Activated T-cell treated with anti-CD3 and anti-CD28 coated beads, Interleukin-2, amount 50 U/mL, for 72 hours (primary cell): ENCODE measurements at places on chromosomes 4 and X.

GRCh38 chr4:182179751-182180150 is 63.5 kb upstream of the TENM3 start:
- no peak for DNase-seq

DNA sequence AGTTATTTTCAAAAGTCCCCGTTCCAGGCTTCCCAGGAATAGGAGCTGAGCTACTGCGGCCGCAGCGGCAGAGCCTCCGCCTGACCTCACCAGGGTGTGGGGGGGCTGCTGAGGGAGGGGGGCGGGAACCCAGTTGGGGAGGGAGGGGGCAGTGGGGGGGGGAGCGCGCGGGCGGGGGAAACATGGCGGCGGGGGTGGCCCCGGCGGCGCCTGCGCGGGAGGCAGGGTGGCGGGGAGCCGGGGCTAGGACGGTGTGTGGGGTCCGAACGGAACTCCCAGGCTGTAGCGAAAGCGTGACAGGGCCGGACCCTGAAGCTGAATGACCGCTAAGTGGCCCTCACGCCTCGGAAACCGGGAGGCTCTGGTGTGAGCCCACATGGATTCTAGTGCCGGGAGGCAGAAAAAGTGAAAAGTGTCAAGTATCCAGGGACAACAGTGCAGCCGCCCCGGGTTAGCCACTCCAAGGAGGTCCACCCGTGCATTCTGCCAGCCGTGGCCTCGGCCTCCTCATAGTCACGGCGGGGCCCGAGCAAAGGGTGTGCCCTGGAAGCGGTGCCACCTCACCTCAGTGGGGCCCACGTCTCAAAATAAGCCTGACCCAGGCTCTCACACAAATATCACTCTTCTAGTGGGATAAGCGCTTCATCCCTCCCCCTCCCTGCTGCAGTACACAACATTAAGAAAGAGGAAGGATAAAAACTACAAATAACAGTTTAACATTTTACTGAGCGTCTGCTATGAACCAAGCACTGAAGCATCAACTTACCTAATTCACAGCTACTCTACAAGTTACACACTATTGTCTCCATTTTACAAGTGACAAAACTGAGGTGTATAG is at the start of gene KLHL13:
TSS of gene KLHL13 (minus strand) at position 98 of the 838 bp plus-strand sequence. CDS start 88,337 bp downstream, outside the sequence.
- DNase-seq, result peak; percentile 7

GRCh38 chr4:153901220-153901619 is 112.3 kb upstream of the SFRP2 start:
- DNase-seq, result no peak

DNA sequence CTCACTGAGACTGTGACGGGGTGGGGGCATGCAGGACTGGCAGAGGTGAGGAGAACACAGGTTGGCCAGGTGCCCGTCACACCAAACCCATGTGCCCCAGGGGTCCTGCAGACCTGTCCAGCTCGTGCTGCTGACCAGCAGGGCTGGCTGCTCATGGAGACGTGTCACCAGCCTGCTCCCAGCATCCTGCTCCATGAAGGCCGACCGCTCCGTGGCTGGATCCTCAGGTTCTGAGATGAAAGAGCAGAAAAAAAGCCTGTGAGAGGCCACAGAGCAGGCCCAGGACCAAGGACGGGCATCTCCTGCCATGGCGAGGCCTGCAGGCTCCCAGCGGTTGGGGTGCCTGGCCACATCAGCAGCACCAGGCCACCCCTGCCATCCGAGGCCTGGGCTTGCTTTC is 71.7 kb upstream of the DRD5 start:
- DNase-seq, result no peak

DNA sequence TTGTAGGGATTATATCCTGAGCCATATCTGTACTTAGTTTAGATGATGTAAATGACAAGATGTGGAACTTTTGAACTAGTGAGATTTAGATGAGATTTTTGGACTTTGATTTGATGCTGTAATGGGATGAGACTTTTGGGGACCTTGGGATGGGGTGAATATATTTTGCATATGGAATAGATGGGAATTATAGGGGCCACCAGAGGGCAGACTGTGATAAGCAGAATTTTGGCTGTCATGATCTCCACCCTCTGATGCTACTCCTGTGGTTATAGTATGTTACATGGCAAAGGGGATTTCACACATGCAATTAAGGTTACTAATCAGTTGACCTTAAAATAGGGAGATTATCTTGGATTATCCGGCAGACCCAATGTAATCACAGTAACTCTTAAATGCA is 214.0 kb upstream of the NHS start:
- DNase-seq, result no peak

DNA sequence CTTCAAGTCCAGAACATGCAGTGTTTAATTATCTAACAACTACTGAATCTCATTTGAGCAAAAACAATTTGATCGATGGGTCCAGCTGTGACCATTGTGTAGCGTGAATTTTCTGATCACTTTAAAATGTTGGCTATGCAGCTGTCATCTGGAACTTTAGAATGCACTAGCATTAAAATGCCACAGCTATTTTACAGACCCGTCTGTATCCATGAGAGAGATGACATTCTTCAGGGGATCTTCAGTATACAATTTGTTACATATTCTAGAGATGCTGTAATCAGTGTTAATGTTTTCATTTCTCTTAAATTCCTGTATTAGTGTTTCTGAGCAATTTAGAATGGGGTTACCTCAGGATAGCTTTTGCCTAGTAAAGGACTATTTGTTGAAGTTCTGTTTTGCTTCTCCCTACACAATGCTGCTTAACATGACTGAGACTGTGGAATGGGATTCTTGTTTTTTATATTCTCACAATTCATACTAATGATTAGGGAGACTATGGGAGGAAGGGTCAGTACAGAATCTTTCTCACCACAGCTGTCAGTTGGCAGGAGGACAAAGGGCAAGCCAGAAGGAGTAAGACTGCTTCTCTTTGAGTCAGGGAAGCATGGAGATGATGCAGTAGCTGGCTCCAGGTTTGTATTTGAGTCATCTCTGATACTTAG is 13.2 kb upstream of the CTSO start:
- no peak for DNase-seq

DNA sequence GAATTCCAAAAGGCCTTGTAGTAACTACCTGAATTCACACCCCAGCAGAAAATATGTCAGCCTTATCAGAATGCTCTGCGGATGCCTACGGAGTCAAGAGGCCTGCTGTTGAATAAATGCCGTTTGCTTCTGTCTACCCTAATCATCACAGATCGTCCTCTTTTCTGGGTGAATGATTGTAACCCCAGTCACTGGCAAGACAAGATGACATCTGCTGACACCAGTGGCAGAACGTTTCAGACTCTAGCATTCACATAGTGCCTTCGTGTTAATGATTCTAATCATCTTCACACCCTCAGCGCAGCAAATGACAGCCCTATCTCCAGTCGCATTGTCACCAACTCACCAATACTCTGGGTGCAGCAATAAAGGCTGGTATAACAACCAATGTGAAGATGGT is 89.1 kb upstream of the MAP3K15 start:
- DNase-seq, result no peak

DNA sequence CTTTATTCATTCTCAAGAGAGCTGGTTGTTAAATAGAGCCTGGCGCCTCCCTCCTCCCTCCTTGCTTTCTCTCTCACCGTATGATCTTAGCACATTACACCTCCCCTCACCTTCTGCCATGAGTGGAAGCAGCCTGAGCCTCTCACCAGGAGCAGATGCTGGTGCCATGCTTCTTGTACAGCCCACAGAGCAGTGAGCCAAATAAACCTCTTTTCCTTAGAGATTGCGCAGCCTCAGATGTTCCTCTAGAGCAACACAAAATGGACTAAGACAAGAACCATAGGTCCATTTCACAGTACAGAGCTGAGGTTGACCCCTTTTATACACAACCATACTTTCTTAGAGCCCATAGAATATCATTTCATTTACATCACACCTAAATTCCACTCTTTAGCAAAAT is 10.1 kb upstream of the TMEM144 start:
- DNase-seq, result no peak

- DNase-seq, result no peak
These were observed 12.4 kb downstream of the SMIM14 start for GRCh38 chr4:39626261-39626660.

GRCh38 chr4:67886281-67886680 is 2.5 kb upstream of the TMPRSS11D start:
- no peak for DNase-seq

GRCh38 chr4:22427675-22428074 is 88.2 kb downstream of the ADGRA3 start:
- DNase-seq, result no peak

DNA sequence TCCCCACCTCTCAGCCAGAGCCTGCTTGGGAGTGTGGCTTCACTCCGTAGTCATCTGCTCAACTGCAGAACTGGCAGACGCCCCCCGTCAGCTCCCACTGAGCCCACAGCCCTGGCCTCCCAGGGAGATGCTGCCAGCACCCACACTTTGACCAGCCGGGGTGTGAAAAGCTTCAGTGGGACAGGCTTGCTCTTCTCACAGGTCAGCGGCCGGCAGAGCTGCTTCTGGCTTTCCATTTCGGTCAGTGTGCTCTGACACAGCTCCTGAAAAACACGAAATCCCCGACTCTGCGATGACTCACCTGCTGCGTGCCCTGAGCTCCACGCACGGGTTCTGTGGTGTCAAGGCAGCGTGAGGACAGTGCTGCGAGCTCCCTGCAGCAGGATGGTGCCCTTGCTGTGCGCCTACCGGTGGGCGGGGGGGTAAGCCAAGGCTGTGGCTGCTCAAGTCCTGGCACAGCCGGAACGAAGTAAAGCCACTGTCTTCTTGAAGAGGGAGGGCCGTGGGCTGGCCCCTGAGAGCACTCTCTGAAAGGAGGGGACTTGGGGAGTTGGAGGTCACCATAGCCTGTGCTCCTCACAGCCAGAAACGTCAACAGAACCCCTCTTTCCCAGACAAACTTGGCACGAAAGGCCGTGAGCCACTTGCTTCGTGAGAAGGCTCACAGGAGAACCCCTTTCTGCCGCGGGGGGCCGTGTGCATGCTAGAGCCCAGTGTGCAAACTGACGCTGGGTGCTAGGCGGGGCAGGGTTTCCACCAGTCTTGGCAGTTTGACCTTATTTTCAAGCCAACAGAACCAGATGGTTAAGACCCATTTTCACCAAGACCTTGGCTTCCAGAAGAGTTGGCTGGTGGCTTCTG is 23.6 kb downstream of the NOP14 start:
- DNase-seq, result peak; percentile 38

DNA sequence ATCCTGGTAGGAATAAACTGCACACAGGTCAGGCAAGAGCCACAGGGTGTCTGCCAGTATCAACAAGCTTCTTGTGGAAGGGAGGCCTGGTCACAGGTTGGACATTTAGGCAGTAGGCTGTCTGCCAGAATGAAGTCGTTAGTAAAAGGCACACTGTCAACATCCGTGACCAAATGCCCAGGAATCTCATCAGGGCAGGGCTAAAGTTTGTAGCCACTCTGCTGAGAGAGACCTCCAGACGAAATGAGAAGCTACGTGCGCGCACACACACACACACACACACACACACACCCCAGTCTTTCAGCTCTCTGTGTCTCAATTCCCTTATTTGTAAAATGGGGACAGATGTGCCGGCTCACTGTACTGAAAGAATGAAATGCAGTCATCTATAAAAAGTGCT is 408.7 kb upstream of the ZFP42 start:
- no peak for DNase-seq

DNA sequence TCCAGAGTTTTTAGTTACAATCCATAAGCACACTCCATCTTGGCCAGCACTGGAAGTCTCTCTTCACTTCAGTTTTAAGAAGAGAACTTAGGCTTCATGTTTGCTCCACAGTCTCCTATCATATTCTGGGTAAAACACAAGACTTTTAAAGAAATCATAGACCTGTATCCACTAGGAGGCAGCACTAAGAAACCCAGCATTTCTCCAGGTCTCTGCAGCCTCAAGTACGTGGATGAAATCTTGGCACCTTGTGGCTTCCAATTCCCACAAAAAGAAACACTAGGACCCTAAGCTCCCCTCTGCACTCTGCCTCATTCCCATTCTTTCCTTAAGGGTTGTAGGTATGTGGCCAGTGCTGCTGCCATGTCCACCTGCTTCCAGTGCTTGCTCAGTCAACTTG is 367.3 kb upstream of the CASK start:
- no peak for DNase-seq

GRCh38 chr4:184907216-184907615 is 81.4 kb upstream of the ACSL1 start:
- no peak for DNase-seq

DNA sequence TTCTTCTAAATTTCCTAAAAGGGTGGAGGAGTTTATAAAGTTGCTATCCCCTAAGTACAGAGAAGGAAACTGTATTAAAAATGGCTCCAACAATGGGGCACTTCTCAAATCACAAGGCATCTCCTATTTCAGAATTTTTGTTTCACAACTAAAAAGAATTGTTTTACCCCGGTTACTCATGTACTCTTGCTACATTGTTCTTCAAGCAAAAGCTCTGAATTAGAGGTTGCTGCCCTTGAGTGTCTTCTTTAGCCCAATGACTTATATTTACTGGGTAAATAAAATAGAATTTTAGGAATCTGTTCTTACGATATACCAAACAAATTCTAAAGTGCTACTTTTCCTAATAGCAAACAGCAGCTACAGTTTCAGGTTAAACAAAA is 67.5 kb downstream of the PPEF2 start:
- no peak for DNase-seq

DNA sequence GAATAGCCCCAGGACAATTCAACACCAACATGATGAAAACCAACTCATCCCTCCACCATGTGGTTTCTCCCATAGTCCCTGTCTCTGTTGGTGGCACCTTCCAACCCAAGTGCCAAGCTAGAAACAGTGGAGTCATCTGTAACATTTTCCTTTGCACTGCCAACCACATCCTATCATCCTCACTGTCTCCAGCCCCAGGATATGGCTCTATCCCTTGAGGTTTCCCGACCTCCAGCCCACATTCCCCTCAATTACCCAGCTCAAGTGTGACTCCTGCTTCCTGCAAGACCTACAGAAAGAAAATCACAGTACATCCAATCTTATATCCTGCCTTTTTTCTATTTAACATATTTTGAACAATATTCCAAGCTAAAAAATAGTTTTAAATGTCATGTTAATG is 24.2 kb downstream of the PNMA6F start:
- no peak for DNase-seq

DNA sequence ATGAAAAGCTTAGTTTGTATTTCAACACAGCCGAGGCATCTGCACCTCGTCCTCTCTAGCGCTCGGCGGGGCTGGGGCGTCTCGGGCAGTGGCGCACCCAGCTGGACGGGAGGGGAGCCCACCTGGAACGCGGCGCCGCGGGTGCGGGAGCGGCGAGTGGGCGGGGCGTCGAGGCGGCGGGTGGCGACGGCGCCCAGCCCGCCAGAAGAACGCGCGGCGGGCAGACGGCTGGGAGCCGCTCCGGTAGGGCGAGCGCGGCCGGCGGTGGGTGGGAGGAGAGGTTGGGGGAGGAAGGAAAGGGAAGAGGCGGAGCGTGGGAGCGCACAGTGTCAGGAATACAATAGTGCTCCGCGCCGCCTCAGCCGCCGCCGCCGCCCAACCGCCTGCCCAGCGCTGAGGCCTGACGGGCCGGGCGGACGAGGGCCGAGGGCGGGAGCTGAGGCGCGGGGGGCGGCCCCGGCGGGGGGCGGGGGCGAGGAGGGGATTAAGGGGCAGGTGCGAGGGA is at the start of gene JADE3:
TSS of gene JADE3 (plus strand) at position 324 of the 505 bp plus-strand sequence. CDS start 72,474 bp downstream, outside the sequence.
- DNase-seq, result peak; percentile 40
